ENCODE measurements at places on chromosomes 2 and 18.

DNA sequence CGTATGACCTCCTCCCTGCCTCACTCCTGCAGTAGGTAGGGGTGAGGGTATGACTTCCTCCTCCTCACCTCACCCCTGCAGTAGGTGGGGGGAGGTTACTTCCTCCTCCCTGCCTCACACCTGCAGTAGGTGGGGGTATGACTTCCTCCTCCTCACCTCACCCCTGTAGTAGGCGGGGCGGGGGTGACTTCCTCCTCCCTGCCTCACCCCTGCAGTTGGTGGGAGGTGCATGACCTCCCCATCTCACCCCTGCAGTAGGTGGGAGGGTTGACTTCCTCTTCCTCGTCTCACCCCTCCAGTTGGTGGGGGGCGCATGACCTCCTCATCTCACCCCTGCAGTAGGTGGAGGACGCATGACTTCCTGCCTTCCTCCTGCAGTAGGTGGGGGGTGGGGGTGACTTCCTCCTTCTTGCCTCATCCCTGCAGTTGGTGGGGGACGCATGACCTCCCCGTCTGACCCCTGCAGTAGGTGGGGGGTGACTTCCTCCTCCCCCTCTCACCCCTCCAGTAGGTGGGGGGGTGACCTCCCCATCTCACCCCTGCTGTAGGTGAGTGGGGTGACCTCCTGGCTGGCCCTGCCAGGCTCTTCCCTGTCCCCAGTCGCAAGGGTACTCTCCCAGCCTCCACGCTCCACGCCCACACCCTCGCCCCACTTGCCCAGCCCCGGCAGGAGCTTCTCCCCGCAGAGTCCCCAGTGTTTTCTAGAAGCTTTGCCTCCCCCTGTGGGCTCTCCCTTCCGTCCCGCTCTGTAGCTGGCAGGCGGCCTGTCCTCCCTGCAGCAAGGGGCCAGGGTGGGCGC, 39.3 kb downstream of the TSHZ1 start:
- DNase-seq: peak; percentile 9

DNA sequence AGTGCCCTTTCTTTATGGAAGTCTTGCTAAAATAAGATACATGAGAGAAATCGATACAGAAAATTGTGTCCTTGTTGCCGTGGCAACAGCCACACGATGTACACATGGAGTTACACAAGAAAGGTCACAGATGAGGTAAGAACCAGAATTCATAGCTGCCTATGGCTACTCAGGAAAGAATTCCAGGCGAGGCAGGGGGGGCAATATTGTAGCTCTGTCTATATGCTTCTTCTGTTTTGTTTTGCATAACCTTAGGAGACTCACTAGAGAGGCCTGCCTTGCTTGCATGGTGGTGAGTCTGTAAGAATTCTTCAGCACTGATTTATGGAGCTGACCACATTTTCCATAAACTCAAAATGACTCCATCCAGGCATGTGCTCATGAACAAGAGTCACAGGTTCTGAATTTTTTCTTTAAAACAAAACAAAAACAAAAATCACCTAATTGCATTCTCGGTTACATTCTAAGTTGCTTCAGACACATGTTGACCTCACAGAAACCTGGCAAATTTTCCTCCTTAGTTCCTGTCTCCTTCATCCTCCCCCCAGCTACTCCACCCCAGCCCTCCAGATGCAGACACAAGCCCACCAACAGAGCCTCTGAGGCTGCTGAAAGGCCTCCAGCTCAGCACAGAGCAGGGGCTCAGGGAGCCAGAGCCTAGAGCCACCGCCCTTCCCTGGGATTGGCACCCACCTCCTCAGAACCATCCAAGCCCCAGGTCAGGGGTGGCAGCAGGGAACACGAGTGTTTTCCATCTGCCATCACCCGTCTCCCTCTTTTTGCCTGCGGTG, 183.5 kb downstream of the ANTXR1 start:
- DNase-seq: no peak

- no peak for DNase-seq
Measured at GRCh38 chr2:239950144-239951128, 74.7 kb downstream of the NDUFA10 start.

DNA sequence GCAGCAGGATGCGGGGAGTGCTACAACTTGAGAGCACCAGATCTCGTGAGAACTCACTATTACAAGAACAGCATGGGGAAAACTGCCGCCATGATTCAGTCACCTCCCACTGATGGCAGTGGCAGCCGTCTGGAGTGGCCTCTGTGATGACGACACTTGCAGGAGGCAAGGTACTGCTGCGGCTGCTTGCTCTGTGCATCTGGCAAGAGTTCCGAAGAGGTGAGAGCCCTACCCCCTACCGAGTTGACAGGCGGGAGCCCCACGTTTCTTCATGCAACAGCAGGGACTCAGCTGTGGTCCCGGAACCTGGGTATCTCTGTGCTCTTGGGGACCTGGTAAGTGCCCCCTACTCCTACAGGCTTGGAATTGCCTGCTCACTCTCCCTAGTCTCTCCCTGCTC, 1672.7 kb upstream of the TMEFF2 start:
- no peak for DNase-seq

GRCh38 chr2:218821605-218822211, 9.9 kb downstream of the PRKAG3 start:
- no peak for DNase-seq

GRCh38 chr2:133975676-133976428, 278.0 kb upstream of the MGAT5 start:
- DNase-seq: peak; percentile 40

DNA sequence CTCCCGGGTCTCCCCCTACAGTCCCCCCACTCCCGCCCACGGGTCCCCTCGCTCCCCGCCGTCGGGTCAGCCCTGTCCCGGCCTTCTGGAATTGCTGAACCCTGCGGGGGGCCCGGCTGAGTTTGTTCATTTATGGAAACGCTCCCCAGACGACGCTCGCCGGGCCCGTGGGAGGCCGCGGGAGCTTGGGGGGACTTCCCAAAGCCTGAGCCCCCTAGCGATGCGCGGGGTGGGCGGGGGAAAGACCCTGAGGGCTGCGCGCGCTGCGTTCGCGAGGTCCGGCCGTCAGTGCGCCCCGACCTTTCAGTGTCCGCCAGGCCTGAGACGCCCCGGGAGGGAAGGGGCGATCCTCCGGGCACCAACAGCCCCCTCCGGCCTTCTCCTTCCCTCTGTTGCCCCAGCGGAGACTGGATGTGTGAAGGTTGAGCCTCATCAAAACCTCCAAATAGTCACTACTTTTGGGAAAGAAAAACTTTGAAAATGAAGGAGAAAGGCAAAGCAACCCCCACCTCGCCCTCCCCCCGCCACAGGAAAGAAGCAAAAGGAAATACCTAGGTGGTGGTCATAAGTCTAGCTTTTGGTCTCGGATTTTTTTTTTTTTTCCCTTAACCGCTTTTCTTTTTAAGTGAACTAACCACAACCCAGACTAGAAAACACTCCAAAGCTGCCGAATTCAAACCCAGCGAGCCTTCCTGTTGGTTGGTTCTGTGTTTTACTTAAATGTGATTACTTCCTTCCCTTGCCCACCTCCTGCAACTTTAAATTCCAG, 509 bp upstream of the CYS1 start:
- peak; percentile 30 for DNase-seq

DNA sequence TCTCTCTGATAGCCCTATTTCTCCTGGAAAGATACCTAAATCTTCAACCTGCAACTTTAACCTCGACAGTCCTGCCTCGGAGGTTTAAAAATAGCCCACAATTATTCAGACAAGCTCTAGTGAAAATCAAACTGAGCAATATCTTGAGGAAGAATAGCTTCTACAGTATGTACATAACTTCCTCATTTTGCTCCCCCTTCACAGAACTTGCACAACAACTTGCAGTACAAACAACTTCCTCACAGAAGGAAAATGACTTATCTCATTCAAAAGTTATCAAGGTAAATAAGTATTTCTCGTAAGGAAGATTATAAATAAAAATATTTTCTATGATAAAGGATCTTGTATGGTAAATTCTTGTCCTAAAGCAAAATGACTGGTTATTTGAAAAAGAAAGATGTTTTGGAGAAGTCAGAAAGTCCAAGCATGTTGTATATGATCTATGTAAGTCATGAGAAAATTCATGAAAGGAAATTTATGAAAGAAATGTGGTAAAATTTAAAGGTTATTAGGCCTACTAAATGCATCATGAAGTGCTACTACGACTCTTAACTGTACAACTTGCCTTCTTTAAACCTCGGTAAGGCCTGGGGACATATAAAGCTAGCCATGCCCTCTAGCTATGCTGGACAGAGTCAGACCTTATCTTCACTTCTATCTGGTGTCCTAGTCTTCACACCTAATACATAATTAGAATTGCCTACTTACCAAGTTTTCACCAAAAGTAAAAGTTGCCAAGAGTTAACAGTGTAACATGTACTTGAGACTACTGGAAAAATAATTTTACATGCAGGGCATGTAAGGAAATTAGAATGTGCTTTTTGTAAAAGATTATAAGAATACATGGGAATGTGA, 394.5 kb downstream of the DLGAP1 start:
- DNase-seq: no peak

DNA sequence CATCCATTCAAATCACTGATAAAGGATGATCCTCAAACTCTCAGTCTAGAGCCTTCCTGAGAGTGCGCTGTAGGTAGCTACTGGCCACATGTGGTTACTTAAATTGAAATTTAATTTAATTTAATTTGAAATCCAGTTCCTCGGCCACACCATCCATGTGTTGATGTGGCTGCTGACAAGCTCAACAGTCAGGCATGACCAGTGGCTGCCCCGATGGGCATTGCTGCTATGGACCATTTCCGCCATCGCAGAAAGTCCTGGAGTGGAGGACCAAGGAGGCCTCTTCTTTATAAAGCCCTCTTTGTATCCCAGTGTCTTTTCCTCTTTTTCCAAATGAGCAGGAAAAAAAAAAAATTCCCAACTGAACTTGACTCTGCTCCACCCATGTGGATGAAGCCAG, 100.6 kb downstream of the HDAC4 start:
- DNase-seq: no peak

Measured in activated CD4-positive, alpha-beta T cell treated with anti-CD3 and anti-CD28 coated beads, Interleukin-2, Interleukin-6, amounts not matched to agents 100 ng/mL and 50 ng/mL, durations not matched to agents 16 hours and 8 hours (primary cell).